ENCODE measurements at places on chromosomes 3 and 15.

DNA sequence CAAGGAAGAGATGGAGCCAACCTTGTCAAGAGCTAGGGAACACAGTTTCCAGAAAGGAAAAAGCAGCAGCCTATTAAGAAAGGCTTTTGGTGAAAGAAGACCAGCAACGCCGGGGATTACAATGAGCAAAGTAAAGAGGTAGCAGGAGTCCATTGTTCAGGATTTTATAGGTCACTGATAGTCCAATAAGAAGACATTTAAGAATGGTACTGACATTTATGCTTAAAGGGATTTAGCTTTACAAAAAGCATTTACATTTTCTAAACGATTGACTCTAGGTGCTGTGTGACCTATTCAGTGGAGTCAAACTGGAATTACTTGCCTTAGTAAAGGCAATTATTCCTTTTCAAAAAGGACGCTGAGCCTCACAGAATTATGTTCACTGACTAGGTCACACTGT, 40.8 kb downstream of the CSNK1G1 start:
- DNase-seq = no peak

DNA sequence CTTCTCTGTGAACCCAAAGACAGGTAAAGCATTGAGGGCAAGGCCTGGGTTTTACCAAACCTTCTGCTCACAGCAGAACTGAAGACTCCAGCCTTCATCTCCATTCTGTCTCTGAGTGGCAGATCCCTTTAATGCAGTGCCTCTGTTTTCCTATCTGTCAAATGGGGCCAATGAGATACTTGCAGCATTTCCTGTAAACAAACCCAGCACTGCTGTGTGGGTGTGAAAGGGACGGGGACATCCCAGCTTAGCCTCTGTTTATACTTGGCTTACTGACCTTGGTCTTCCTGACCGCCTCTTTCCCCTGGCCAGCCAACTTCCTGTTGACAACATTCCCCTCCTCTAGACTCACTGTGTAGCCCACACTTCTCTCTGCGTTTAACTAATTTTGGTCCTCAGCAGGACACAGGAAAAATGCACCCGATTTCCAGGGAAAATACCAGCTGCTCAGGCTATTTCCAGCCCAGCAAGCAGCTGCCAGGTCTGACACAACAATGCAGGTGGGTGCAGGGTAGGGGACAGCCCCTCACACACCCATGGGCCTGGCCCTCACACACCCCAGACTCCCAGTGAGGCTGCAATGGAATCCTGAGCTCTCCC, 105.9 kb upstream of the HERC1 start:
- peak; percentile 15 for DNase-seq

- DNase-seq = peak; percentile 16
These were observed 258.3 kb downstream of the DIPK2A start for GRCh38 chr3:144229953-144230352.

- peak; percentile 54 for DNase-seq
These were observed 1.2 kb downstream of the ANXA2 start for GRCh38 chr15:60396560-60396957.

DNA sequence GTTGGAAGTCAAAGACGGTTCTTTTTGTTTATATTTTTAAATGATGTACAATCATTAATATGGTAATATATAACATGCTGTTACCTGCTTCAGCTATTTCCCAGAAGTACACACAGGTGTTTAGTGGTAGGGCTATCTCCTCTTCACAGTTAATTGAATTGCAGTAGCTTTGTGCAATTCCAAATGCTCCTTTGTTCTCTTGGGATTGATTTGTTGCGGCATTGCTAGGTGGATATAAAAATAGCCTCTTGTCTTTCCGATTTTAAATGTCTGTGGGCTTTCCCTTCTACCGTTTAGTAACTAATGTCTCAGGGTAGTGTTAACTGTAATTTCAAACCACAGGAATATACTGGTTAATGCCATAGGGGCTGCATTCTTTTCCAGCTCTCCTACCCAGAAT, 307.6 kb upstream of the SLITRK3 start:
- DNase-seq = no peak

DNA sequence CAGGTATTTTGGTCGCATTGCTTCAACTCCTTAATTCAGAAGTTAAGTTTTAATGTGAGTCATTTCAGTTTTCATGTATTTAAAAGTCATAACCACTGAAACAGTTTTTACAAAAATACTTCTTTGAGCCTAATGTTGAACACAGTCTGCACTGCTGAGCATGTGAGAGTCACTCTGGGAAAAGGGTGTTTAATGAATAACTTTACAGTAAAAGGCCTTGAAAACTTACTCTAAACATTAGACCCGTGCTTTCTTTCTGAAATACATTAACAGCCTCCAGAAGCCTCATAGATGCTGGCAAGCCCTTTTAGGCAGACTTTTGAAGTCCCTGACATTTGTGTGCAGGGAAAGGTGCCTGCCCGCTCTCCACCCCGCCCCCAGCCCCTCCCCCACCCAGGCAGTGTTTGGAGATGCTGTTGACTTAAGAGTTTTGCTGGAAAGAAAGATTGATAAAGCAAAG, 68.9 kb upstream of the NR2F2 start:
- DNase-seq = no peak

DNA sequence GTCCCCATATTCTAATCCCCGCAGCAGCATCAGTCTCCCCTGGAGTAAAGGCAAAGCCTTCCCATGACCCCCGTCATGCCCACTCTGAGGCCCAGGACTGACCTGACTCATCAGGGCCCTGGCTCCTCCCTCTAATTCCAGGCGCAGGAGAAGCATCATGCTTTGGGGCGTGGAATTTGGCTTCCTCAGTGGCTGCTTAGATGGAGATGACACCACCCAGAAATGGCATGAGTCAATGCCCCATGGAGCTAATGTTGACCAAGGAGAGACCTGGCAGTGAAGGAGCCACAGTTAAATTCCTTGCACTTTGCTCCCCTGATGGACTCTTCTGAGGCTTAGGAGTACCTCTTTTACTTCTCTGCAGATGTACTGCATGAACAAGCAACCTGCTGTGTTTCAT, 204.2 kb upstream of the PROK2 start:
- peak; percentile 42 for DNase-seq

DNA sequence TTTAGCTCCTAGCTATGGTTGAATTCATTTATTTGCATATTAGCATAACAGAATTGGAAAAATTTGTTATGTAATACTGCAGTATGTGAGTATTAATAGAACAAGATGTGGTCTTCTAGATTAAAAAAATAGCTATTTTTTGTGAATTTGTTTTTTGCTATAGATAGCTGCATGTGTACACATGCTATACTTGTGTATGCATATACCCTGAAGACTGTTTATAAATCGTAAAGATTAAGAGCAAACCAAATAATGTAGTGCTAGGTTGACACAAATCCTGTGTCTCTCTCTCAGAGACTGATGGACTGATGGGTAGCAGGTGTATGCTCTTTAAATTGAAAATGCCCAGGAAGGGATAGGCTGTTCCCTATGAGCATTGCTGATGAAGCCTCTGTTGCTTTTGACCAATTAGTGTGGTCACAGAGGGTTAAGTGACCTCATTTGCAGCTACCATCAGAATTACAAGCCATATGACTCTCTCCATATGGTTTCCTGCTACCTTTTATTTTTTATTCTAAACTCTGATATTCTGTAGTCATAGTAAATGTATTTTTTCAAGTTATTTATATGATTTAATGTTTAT, 9.0 kb downstream of the PLCL2 start:
- no peak for DNase-seq

- DNase-seq = peak; percentile 35
These were observed 1.5 kb downstream of the ZNF639 start for GRCh38 chr3:179324270-179324754.

GRCh38 chr3:66912306-66912705, 85.8 kb upstream of the KBTBD8 start:
- no peak for DNase-seq

DNA sequence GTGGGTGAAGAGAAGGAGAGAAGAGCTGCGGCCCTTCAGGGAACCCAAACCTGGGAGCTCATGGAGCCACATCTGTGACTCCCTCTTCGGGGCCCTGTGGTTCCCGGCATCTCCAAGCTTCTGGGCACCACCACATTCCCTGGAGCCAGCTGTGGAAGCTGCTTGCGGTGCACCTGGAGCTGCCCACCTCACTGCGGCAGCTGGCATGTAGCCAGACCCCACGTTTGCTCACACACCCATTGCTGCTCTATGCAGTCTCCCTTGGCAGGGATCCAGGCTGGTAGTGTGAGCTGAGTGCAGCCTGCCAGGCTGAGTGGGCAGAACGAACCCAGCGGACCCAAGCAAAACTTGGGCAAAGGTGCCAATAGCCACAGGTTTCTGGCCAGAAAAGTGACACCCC, 16.8 kb upstream of the PLA2G4E start:
- no peak for DNase-seq

DNA sequence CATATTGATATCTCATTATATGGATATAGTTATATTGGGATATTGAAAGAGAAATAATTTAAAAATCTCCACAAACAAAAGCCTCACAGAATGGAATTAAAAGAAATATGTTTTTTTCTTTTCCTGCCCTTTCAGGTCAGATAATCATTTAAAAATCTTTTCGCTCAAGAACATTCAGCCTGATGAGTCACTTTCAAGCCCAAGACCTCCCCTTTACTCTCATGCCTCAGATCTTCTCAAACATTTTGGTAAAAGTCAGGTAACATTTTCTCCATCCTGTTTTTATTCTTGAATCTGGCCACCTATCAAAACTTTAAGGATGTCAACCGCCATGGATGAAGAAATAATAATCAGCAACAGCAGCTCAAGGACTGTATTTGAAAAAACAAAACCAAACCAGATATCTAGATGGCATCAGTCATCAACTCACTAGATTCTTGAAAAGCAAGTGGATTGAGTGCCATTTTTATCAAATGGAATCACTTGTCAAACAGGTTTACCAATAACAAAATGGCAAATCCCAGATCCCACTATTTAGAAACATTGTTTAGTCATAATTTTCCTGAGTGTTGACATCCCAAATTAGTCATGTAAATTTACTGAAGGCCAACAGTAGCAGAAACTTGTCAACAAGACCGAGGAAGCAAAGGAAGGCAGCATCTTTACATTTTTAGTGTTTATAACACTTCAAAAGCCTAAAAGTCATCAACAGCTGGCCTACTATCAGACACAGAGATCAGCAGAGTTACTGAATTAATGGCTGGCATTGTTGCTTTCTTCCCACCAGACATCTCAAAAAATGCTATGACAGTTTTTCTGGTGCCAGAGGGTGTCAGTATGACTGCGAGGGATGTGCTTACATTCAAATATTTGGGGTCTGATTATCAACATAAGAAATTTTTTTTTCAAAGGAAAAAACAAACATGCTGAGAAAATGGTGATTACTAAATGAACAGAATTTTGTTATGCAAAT, 444.7 kb downstream of the MAGI1 start:
- DNase-seq = no peak

DNA sequence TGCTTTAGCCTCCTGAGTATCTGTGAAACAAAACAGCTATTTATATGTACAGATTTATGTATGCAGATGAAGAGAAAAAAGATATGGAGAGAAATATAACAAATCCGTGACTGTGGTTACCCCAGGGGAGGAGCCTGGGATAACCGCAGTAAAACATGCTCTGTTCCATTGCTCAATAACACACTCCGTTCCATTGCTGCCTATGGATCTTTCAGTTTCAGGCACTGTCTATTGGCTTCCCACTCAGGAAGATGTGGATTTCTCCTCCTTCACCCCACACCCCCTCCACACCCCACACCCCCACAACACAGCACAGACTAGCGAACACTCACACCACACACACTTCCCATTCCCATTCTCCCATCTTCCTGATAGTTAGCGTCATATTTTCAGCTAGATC, 47.9 kb downstream of the CDCP1 start:
- DNase-seq = no peak

DNA sequence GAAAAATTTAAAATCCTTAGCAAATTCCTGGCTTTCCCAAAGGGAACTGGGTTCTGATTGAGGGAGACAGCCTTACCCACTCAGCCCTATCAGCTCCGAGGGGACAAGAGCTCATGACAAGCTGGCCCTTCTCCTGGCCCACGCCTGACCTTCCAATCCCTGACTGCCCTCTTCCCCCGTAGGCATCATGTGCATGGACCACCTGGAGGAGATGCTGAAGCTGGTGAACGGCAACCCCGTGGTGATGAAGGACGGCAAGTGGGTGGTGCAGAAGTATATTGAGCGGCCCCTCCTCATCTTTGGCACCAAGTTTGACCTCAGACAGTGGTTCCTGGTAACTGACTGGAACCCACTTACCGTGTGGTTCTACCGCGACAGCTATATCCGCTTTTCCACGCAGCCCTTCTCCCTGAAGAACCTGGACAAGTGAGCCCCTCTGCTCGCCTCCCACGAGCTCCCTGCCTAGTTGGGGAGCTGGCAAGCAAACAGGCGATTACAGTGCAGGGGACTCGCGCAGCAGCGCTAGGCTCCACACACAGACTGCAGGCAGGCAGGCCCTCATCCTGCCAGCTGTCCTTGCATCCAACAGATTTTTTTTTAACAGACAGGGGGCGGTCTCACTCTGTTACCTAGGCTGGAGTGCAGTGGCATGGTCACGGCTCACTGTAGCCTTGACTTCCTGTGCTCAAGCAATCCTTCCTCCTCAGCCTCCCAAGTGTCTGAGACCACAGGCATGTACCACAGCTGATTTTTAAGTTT, 16.8 kb downstream of the RPUSD3 start:
- DNase-seq = no peak

GRCh38 chr3:30084971-30085403, 521.4 kb upstream of the TGFBR2 start:
- DNase-seq = no peak

GRCh38 chr3:45055411-45056143, 29.5 kb downstream of the CLEC3B start:
- DNase-seq = peak; percentile 75

Measured in fibroblast of the aortic adventitia (primary cell).